ENCODE measurements at places on chromosomes 6 and 20. TPM values are rescaled to one million over a fixed set of nuclear protein-coding genes. Genes with fewer than 3 reads are reported as not detected.

Gene ARMH2
- total RNA-seq = not detected

Gene ANGPT4
- total RNA-seq = not detected

Gene VPS52
- 35.5 TPM for total RNA-seq

Gene RAD21L1
- 0.07 TPM for total RNA-seq

Gene THEMIS
- total RNA-seq = not detected

Gene MYLK4
- total RNA-seq = 0.40 TPM

Gene ASIP
- not detected for total RNA-seq

Gene ARFGEF3
- 10.6 TPM for total RNA-seq

Gene ESF1
- total RNA-seq = 22.7 TPM

All from thoracic aorta endothelial cell (primary cell).